Cerebellar cortex (tissue), 1 donor: ENCODE measurements at places on chromosomes 7 and 10.

DNA sequence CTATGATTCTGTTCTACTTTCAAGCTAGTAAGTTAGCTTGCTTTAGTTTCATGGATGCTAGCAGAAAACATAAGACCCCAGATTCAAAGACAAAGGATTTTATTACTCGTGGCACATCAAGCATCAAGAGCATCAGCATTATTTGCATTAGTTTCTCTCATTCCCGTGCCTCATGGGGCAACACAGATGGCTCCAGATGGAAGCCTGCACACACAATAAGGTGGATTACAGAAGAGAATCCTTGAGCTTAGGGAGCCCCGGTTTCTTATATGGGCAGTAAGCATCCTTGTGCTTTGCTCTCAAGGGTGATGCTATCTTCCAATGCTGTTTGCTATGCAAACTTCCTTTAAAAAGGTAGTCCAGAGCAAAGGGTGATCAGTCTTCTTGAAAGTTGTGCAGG, 10.7 kb upstream of the CAPZA2 start:
- no peak for DNase-seq

DNA sequence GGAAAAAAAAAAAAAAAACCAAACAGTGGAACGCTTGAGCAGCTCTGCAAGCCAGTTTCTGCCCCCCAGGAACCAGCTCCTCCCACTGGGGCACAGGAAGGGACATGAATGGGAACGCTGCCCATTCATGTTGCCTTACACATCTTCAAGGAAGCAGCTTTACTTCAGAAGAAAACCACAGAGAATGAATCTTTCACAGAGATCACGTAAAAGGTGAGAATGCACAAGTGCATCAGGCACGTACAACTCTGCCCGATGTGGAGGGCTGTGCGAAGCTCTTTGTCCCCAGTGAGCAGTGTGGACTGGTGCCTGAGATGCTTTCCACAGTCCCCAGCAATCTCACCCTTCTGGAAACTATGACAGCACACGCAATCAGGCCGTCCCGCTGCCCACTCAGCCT, 106.2 kb downstream of the DLG5 start:
- no peak for DNase-seq

GRCh38 chr7:75631711-75632110, 107.0 kb downstream of the HIP1 start:
- DNase-seq, result no peak

DNA sequence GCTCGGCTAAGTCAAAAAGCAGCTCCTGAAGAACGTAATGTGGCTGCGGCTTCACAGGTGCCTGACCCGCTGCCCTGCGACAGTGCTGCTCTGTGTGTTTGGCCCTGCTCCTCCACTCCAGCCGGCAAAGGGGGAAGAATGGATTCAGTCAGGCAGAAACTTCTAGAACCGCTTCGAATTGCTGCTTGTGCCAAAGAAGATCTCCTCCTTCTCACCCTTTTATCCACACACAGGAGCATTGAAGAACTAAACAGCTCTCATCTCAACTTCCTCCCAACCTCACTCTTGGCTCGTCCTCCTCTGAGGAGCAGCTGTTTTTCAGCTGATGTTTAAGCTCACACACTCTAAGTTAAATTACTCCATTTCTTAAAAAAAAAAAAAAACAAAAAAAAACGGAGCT, 651.4 kb downstream of the INHBA start:
- DNase-seq, result peak; percentile 3
